Hematopoietic multipotent progenitor cell treated with erythropoietin and hydrocortisone succinate and interleukin-3 and kit ligand, for 6 days (in vitro differentiated cells): ENCODE measurements at places on chromosomes 12 and 14.
A peak's percentile ranks its signal among the peaks of the same experiment; 100 is the strongest.

- no peak for DNase-seq
Observed at GRCh38 chr14:91875525-91876286, 8.4 kb upstream of the TC2N start.

- DNase-seq: peak; percentile 88
Observed at GRCh38 chr12:32455607-32456071, 56.3 kb downstream of the FGD4 start.

- DNase-seq: no peak
Observed at GRCh38 chr14:34203251-34203722, 252.4 kb upstream of the EGLN3 start.

- no peak for DNase-seq
Observed at GRCh38 chr12:7966563-7966962, 30.6 kb upstream of the SLC2A3 start.

DNA sequence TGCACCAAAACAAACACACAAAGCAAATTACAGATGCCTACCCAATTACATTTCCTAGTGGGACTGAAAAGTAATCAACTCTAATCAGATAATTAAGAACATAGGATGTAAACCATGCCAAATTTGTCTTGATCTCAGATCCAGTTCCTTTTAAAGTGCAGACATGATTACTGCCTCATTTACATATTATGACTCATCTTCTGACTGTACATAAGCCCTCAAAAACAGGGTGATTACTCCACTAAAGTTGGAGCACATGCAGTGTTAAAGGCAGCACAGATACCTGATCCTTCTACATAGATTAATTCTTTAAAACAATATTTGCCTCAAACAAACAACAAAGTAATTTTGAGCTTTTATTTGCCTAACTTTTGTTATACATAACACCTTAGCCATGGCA is 337.2 kb downstream of the RPS29 start:
- no peak for DNase-seq

- DNase-seq: no peak
Observed at GRCh38 chr12:54407183-54407905, 11.7 kb downstream of the ITGA5 start.

GRCh38 chr12:70417121-70417520 is 51.0 kb downstream of the KCNMB4 start:
- DNase-seq: no peak

DNA sequence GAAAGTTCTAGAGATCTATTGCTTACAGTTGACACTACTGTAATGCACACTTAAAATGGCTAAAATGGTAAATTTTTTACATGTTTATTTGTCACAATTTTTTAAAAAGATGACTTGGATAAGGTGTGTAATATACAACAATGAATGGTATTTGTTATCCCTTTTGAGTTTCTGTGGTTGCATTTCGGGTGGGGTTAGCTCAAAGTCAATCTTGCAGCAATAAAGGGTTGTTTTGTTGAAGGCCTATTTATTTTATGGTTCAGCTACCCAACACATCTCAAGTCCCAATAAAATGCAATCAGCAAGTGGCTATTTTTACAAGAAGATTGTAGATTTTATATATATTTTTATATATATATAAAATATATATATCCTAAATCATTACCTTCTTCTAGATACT is 22.1 kb downstream of the SNRPF start:
- no peak for DNase-seq

DNA sequence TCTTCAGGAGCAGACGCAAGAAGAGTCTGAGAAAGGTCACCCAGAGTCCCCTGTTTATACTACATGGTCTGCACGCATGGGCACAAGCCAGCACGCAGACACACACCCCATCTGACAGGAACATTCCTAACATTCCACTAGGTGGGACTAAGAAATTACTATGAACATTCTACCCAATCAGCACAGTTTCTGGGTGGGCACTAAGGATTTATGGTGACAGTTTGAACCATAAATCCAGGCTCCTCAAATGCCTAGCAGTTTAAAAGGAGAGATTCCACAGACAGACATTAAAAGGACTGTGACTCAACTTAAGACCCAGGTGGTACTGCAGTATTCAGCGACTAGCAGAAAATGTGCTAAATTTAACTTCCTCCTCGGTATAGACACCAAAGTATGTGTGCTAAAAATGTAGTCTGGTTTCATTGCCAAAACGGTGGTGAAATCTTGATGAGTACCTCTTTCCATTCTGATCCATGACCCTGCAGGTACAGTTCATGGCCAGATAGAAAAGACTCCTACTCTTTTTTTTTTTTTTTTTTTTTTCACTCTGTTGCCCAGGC is 16.2 kb downstream of the ABHD4 start:
- DNase-seq: no peak

DNA sequence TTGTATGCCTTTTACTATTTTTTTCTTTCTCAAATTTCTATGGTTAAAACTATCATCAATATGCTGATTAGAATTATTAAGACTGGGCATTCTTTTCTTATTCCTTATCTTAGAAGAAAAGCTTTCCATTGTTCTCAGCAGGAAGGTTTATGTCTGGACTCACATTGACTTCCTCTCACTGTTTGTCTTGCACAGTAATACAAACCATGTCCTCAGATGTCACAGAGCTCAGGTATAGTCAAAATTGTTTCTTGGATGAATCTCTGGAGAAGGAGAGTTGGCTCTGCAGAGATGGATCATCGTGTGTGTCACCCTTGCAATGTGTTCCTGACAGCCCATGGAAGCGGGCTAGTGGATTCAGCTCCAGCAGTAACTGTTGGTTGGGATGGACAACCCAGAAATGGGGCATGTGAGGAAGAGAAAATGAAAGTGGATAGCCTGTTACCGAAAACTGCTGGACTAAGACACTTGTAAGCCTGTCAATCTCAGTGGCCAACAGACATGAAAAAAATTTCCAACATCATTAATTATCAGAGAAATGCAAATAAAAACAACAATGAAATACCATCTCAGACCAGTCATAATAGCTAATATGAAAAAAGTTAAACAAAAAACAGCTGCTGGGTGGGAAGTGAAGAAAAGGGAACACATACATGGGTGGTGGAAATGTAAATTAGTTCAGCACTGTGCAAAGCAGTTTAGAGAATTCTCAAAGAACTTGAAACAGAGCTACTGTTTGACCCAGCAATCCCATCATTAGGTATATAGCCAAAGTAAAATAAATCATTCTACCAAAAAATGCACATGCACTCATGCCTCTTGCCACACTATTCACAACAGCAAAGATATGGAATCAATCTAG is 967.8 kb downstream of the TMEM121 start:
- DNase-seq: no peak

DNA sequence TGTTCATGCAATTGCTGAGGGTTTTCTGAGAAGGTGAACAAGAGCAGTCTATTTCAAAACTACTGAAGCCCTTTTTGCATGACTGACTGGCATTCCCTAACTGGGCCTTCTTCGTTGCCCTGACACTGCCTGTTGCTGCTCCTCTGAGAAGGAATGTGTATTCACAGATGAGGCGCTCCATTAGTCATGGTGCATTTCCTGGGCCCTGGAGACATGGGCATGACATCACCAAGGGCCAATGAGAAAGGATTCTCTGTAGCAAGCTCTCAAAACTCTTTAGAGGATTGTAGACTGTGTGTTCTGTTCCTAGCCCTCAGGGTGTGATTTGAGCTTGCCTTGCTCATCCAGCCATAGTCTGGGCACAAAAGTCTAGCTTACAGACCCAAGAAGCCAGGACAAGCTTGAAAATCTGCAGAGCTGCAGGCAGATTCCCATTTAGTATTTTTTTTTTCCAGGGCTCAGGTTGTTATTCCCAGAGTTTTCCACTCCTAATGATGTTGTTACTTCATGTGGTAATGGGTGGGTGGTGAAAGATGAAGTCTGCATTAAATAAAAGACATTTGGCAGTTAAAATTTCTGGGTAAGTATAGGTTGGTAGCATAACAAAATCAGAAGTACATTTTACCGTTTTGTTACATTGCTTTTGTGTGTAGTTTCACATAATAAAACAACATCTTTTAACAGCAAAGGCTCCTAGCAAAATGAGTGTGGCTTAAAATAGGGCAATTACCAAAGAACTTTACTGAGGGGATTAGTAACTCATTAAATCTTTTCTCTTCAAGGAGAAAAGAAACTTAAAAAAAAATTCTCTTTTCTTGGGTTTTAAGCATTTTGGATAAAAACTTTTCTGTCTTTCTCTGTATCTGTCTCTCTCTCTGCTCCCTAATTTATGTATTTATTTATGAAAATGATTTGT is 318.4 kb downstream of the RAD51B start:
- DNase-seq: no peak

- peak; percentile 35 for DNase-seq
Observed at GRCh38 chr14:85416771-85417170, 113.2 kb upstream of the FLRT2 start.

DNA sequence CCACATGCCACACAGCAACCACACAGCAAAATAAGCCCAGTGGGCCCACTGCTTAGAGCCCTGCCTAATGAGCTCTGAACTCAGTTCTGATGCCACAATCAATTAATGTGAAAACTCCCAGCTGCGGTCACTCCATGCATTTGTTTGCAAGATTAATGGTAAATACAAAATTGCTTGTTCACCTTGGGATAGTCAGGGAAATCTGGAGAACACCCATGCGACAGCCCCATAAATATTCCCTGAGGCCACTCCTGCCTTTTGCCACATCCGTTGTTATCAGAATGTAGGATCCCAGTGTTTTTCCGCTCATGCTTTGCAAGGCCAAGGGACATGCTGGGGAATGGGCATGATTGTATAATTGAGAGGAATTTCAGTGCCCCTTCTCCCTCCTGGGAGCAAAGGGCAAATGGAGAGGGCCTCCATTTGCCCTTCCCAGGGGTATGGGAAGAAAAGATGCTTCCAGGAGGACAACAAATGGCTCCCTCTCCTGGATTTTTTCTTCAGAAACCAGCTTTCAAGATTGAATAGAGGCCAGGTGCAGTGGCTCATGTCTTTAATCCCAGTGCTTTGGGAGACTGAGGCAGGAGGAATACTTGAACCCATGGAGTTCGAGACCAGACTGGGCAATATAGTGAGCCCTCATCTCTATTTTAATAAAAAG is 30.8 kb upstream of the CMKLR1 start:
- DNase-seq: no peak

DNA sequence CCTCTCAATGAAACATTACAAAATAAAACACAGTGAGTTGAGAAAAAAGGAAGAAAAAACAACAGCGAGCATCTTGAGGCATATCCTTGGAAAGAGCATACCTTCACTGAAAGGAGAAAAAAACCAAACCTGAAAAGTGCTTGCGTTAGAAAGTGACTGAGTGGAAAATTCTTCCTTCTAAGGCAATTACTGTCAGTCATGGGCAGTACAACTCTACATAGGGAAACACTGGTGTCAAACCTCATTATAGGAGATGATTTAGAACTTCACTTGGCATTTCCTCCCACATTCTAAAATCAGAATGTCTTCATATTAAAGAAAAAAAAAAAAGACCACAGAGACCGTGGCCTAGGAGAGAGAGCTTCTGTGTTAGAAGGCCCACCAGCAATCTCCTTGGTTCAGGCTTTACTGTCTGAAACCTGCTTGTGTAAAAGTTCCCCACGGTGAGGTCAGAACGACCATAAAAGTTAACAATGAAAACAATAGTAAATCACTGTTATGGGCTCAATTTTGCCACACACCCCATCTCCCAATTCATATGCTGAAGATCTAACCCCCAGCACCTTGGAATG is 91.1 kb upstream of the CRY1 start:
- DNase-seq: no peak

- DNase-seq: no peak
Observed at GRCh38 chr14:90405755-90406154, 8.9 kb downstream of the CALM1 start.

- no peak for DNase-seq
Observed at GRCh38 chr14:90660865-90661570, 155.2 kb downstream of the TTC7B start.

DNA sequence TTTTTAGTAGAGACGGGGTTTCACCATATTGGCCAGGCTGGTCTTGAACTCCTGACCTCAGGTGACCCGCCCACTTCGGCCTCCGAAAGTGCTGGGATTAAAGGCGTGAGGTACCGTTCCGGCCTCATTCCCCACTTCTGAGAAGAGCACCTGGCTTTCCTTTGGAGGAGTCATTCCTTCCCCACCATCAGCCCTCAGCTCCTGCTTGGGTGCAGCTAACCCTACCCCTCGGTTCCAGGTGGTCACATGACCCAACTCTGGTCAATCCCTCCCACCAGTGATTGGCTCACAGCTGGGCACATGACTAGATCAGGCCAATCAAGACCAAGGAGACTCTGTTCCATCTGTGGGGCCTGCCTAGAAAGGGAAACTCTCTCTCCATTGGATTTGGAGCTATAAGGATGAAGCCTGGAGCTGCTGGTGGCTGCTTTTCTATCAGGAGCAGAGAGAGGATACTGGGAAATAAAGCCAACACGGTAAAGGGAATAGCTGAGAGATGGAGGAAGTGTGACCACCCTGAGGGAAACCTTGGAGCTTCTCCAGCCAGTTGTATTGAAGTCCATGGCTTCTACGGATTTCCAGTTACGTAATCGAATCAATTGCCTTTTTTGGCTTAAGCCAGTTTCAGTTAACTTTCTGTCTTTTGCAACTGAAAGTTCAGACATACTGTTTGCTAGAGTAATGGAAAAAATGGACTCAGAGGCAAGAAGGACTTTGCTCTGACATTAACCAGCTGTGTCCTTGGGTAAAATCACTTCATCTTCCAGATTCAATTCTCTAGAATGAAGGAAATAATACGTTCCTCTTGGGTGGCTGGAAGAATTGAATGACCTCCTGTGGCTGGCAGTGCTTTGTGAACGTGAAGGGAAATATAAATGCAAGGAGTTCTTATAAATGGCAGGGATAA is 19.7 kb upstream of the IFT81 start:
- no peak for DNase-seq

- no peak for DNase-seq
Observed at GRCh38 chr12:121543786-121544185, 37.0 kb downstream of the KDM2B start.

- DNase-seq: no peak
Observed at GRCh38 chr12:47991106-47992061, 12.9 kb downstream of the COL2A1 start.

- DNase-seq: peak; percentile 65
Observed at GRCh38 chr12:121580959-121581685, at the start of gene KDM2B. TSS of gene KDM2B (minus strand) at chr12:121581023. CDS start at chr12:121580911, 112 bp downstream.

DNA sequence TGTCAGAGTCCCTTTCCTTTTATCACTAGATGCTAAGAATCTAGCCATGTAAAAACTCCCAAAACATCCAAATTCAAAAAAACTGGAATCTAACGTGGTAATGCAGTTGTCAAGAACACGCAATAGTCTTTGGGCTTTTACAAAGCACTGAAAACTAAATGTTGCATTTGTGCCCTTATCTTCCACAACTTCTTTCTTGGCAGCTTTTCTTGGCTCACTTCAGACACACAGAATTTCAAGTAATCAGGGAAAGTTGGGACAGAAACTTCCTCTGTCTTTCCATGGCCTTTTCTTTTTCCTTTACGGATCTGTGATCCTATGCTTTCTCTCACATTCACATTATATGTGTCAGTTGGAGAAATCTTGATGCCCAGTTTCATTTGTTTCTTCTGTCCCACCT is 136.0 kb downstream of the CRADD start:
- DNase-seq: no peak

GRCh38 chr12:12405882-12406281 is 49.0 kb downstream of the BORCS5 start:
- DNase-seq: no peak

DNA sequence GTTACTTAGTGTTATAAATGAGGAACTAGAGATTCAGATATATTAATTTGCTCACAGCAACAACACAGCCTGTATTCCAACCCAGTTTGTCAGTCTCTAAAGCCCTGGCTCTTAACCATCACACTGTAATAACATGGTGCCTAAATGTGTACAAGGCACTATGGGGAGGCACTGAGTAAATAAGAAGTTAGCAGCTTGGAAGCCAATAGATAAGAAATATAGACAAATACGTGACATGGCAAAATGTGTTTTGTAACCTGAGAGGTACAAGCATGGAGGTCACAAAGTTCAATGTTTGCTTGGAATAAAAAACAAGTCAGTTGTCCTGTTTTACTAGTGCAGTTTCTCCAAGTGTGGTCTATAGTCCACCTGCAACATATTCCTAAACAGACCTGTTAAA is 16.3 kb upstream of the SLCO1A2 start:
- DNase-seq: no peak
